ENCODE measurements at places on chromosomes 3 and 15. TPM values are rescaled to one million over a fixed set of nuclear protein-coding genes. Genes with fewer than 3 reads are reported as not detected.

NR2E3 gene
- not detected for total RNA-seq

CCDC80 gene
- total RNA-seq: 0.02 TPM

CRABP1 gene
- not detected for total RNA-seq

ATOSA gene
- 23.5 TPM for total RNA-seq

IL16 gene
- 199 TPM for total RNA-seq

RBP2 gene
- not detected for total RNA-seq

BFSP2 gene
- total RNA-seq: 1.0 TPM

TEX9 gene
- 0.77 TPM for total RNA-seq

TRAT1 gene
- 102 TPM for total RNA-seq

LYZL4 gene
- not detected for total RNA-seq

SPTBN5 gene
- total RNA-seq: 1.0 TPM

HRG gene
- not detected for total RNA-seq

FANCD2OS gene
- total RNA-seq: not detected

MEIS2 gene
- not detected for total RNA-seq

PLXNA1 gene
- 6.9 TPM for total RNA-seq

TLR9 gene
- total RNA-seq: not detected

SHC4 gene
- total RNA-seq: 1.3 TPM

NEK10 gene
- total RNA-seq: 1.5 TPM

COLQ gene
- 3.9 TPM for total RNA-seq

MAP1A gene
- 12.7 TPM for total RNA-seq

CHRM5 gene
- not detected for total RNA-seq

MYO5C gene
- total RNA-seq: 1.2 TPM

ZPLD1 gene
- not detected for total RNA-seq

KLHL6 gene
- 31.7 TPM for total RNA-seq

ZNF80 gene
- total RNA-seq: 1.00 TPM

PIK3CA gene
- 20.0 TPM for total RNA-seq

COL6A6 gene
- total RNA-seq: not detected

GPR62 gene
- not detected for total RNA-seq

CIAO2A gene
- total RNA-seq: 61.2 TPM

PIERCE2 gene
- 0.32 TPM for total RNA-seq

CLEC3B gene
- total RNA-seq: 0.27 TPM

SENP8 gene
- 1.3 TPM for total RNA-seq

WDR53 gene
- 23.6 TPM for total RNA-seq

GP9 gene
- total RNA-seq: not detected

SLC22A14 gene
- total RNA-seq: not detected

FBXO40 gene
- not detected for total RNA-seq

DNAH12 gene
- 0.14 TPM for total RNA-seq

GOLGA6L1 gene
- not detected for total RNA-seq

BUB1B gene
- total RNA-seq: 74.6 TPM

CCR8 gene
- total RNA-seq: 12.6 TPM

MESP2 gene
- not detected for total RNA-seq

CLDN16 gene
- total RNA-seq: not detected

OCA2 gene
- total RNA-seq: not detected

SCAMP5 gene
- total RNA-seq: 0.80 TPM

SAXO2 gene
- 1.2 TPM for total RNA-seq

P2RY14 gene
- total RNA-seq: 0.57 TPM

NTRK3 gene
- total RNA-seq: not detected
